ENCODE measurements at places on chromosomes 13 and 19. TPM values are rescaled to one million over a fixed set of nuclear protein-coding genes. Genes with fewer than 3 reads are reported as not detected.
A peak's percentile ranks its signal among the peaks of the same experiment; 100 is the strongest.

The LHB gene
- 1.6 TPM for total RNA-seq

- no peaks in the 10 kb centered on the region for H3K27me3 ChIP-seq
- H3K4me3 ChIP-seq, result no peak overlapping the region
- no peak for DNase-seq
- no peaks in the 10 kb centered on the region for H3K36me3 ChIP-seq
Measured at GRCh38 chr19:2303211-2303798, 4.6 kb downstream of the LINGO3 start.

DNA sequence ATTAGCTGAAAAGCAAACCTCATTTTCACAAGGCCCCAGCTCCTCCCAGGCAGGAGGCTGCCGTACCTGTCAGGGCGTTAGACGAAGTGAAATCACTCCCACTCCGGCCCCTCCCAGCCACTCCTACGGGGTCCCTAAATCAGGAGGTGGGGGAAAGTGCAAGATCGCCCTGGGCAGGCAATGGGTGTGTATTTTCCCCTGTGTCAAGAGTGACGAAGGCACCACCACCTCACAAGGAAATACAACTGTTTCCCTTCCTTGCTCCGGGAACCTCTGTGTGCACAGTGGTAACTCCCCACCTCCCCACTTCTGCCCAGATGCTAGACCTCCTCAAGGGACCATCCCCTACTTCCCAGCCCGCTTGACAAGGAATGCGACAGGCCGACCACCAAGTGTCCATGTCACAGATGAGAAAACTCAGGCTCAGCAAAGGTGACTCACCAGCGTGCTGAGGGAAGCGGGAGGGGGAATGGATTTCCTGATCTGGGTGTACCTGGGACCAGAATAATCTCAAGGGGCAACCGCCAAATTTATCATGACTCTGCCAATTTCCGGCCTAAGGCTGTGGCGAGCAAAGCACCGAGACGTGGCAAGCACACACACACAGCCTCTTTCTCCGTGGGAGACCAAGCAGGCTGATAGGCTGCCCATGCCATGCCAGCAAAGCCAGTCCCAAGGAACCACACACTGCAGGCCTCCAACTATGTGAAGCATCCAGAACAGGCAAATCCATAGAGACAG lies 7.3 kb downstream of the PPP6R1 start:
- H3K4me1 ChIP-seq, result peaks cover 64% of the 10 kb centered on the region
- H3K27me3 ChIP-seq, result no peaks in the 10 kb centered on the region
- peak; percentile 70 for DNase-seq
- H3K27ac ChIP-seq, result peak overlapping the region; percentile 32
- H3K36me3 ChIP-seq, result peaks cover 2% of the 10 kb centered on the region

GRCh38 chr19:30620354-30620753 lies 248.2 kb downstream of the ZNF536 start:
- no peak for DNase-seq
- H3K36me3 ChIP-seq, result no peaks in the 10 kb centered on the region
- H3K4me3 ChIP-seq, result no peak overlapping the region
- H3K27ac ChIP-seq, result no peak overlapping the region
- H3K27me3 ChIP-seq, result peaks cover 13% of the 10 kb centered on the region

The CASP14 gene
- 0.58 TPM for total RNA-seq

DNA sequence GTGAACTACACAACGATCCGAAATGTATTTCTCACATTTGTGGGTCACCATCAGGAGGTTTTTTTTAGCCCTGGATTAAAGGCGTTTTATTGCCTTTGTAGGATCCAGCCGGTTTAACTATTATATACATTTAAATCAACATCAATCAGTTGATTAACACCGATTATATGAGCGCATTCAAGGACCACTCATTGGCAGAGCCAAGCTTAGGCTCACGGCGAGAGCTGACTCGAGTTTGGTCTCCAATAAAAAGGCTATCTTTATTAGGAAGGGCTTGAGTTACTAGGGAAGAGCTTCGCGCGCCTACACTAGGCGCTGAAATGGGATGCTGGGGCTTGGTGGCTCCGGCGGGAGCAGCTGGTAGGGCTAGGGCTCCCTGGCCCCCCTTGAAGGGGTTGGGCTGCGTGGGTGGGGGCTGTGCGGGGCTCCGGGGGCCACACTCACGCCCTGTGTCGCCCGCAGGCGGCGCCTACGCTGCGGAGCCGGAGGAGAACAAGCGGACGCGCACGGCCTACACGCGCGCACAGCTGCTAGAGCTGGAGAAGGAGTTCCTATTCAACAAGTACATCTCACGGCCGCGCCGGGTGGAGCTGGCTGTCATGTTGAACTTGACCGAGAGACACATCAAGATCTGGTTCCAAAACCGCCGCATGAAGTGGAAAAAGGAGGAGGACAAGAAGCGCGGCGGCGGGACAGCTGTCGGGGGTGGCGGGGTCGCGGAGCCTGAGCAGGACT lies 4.2 kb downstream of the PDX1 start:
- no peak overlapping the region for H3K4me3 ChIP-seq
- no peaks in the 10 kb centered on the region for H3K36me3 ChIP-seq
- no peak for DNase-seq
- peaks cover 68% of the 10 kb centered on the region for H3K27me3 ChIP-seq
- no peaks in the 10 kb centered on the region for H3K4me1 ChIP-seq

DNA sequence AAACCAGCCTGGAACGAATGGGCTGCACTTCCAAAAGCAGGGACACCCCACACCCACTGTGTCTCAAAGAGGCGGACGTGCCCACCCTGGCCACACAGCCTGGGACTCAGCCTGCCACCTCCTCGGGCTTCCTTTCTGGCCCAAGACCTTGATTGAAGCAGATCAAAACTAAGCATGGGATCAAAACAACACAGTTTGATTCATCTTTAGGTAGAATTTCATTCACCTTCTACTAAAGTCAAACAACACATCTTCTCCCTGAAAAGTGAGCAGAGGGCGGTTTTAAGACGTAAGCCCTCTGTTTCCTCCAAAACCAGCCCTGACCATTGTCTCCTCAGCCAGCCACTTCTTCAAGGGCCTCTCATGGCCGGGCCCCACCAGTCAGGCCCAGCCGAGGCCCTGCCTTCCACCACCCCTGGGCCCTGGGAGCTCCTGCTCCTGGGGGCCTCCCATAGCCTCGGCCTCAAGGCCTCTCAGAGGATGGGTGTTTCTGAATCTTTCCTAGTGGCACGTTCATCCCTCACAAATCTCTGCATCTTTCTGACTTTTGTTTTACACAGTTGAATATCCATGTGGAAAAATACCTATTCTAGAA lies 6.3 kb upstream of the F10 start:
- no peaks in the 10 kb centered on the region for H3K4me1 ChIP-seq
- no peak overlapping the region for H3K27ac ChIP-seq
- peaks cover 58% of the 10 kb centered on the region for H3K27me3 ChIP-seq
- H3K36me3 ChIP-seq, result no peaks in the 10 kb centered on the region

DNA sequence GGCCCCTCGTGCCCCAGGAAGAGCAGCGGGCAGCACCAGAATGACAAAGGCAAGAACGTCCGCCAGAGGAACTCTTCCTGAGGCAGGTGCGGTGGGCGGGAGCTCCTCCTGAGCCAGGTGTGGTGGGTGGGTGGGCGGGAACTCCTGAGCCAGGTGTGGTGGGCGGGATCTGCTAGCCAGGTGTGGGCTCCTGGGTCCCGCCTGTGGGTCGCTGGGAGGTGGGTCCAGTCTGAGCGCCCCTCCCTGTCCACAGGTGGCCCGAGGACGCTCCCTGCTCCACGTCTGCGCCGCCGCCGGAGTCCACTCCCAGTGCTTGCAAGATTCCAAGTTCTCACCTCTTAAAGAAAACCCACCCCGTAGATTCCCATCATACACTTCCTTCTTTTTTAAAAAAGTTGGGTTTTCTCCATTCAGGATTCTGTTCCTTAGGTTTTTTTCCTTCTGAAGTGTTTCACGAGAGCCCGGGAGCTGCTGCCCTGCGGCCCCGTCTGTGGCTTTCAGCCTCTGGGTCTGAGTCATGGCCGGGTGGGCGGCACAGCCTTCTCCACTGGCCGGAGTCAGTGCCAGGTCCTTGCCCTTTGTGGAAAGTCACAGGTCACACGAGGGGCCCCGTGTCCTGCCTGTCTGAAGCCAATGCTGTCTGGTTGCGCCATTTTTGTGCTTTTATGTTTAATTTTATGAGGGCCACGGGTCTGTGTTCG lies 7.0 kb upstream of the HCN2 start:
- no peak overlapping the region for H3K27ac ChIP-seq
- no peaks in the 10 kb centered on the region for H3K4me1 ChIP-seq
- no peaks in the 10 kb centered on the region for H3K27me3 ChIP-seq
- no peak overlapping the region for H3K4me3 ChIP-seq
- no peak for DNase-seq

Data from PC-9 (cell line).